Esophagus squamous epithelium (tissue), 5 donors: ENCODE measurements at places on chromosomes 2 and 18. TPM values are rescaled to one million over a fixed set of nuclear protein-coding genes. Genes with fewer than 3 reads are reported as not detected.

GRCh38 chr18:13435586-13436333 lies 217.2 kb downstream of the LDLRAD4 start:
- no peaks in the 10 kb centered on the region for H3K4me1 ChIP-seq
- no peak overlapping the region for H3K4me3 ChIP-seq
- no peaks in the 10 kb centered on the region for H3K36me3 ChIP-seq
- no peak overlapping the region for H3K27ac ChIP-seq
- no peak for DNase-seq
- H3K27me3 ChIP-seq: no peaks in the 10 kb centered on the region

DNA sequence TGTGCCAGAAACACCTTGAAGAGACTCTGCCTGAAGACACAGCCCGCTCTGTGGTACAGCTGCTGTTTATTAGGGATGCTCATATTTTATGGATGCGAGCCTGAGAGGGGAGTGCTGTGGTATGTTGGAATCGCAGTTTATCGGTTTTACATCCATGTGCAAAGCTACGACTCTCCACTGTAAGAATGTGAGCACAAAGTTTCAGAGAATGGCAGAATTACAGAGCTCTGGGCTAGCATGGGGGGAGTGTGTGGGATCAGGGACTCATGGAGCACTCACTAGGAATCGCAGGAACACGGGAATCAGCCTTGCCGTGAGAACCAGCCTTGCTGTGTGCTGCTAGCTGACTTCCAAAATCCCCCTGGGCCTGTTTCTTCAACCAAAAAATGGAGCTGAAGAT lies 199.9 kb downstream of the RNF144A start:
- H3K4me3 ChIP-seq: no peak overlapping the region
- H3K27ac ChIP-seq: no peak overlapping the region
- no peaks in the 10 kb centered on the region for H3K36me3 ChIP-seq
- H3K27me3 ChIP-seq: no peaks in the 10 kb centered on the region
- DNase-seq: no peak
- H3K4me1 ChIP-seq: no peaks in the 10 kb centered on the region

DNA sequence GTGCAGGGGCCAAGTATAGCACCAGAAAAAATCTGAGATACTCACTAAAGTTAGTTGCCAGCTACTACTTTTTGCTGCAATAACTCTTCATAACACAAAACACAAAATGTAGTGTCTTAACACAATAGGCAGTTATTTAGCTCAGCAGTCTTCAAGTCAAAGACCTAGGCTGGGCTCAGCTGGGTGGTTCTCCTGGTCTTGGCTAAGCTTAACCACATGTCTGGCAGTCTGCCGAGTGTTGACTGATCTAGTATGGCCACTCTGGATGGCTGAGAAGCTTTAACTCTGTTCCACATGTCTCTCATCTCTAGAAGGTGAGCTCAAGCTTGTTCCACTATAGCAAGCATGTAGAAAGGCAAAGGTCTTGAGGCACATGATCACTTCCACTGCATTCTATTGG lies 451.6 kb downstream of the SOX11 start:
- H3K27ac ChIP-seq: no peak overlapping the region
- no peak overlapping the region for H3K4me3 ChIP-seq
- H3K27me3 ChIP-seq: no peaks in the 10 kb centered on the region
- no peaks in the 10 kb centered on the region for H3K36me3 ChIP-seq

DNA sequence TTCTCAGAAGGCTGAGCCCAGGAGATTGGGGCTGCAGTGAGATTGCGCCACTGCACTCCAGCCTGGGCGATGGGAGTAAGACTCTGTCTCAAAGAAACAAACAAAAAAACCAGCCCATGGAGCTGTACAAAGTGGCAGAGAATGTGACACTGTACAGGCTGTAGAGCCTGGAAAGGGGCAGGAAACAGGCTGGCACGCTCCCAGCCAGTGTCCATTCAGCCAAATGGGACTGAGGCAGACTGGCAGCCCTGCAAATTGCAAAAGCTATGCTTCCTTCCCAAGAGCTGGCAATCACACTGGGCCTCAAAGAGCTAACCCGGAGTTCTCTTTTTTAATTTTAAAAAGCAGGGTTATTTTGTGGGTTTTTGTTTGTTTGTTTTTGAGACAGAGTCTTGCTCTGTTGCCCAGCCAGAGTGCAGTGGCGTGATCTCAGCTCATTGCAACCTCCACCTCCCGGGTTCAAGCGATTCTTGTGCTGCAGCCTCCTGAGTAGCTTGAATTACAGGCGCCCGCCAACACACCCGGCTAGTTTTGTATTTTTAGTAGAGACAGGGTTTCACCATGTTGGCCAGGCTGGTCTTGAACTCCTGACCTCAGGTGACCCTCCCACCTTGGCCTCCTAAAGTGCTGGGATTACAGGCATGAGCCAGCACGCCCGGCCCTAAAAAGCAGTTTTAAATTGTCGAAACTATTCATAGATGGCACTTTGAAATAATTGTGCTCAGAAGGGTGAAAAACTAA lies 42.8 kb downstream of the SCRN3 start:
- no peak for DNase-seq
- no peak overlapping the region for H3K4me3 ChIP-seq
- H3K36me3 ChIP-seq: no peaks in the 10 kb centered on the region
- peaks cover 7% of the 10 kb centered on the region for H3K4me1 ChIP-seq
- H3K27ac ChIP-seq: no peak overlapping the region
- H3K27me3 ChIP-seq: no peaks in the 10 kb centered on the region

- no peaks in the 10 kb centered on the region for H3K4me1 ChIP-seq
- no peaks in the 10 kb centered on the region for H3K27me3 ChIP-seq
- no peak overlapping the region for H3K4me3 ChIP-seq
Observed at GRCh38 chr2:41718705-41719104, 329.1 kb upstream of the PKDCC start.

The CMPK2 gene
- 1.7 TPM for total RNA-seq

The FAM124B gene
- 2.7 TPM for total RNA-seq

The FASTKD2 gene
- total RNA-seq: 26.4 TPM

The NEMP2 gene
- total RNA-seq: 1.7 TPM
